ENCODE measurements at places on chromosomes 16 and 17. TPM values are rescaled to one million over a fixed set of nuclear protein-coding genes. Genes with fewer than 3 reads are reported as not detected.

- DNase-seq: no peak
Observed at GRCh38 chr17:64455993-64456885, 7.3 kb downstream of the MILR1 start.

GRCh38 chr16:66616169-66616568 lies 11.7 kb downstream of the CMTM3 start:
- no peak for DNase-seq

The KANSL1 gene
- total RNA-seq: 128 TPM

The ZG16 gene
- total RNA-seq: not detected
